CD4-positive, alpha-beta memory T cell (primary cell): ENCODE measurements at places on chromosomes 4 and X.

- no peak for DNase-seq
Measured at GRCh38 chr4:150078579-150079080, 385 bp downstream of the DCLK2 start.

DNA sequence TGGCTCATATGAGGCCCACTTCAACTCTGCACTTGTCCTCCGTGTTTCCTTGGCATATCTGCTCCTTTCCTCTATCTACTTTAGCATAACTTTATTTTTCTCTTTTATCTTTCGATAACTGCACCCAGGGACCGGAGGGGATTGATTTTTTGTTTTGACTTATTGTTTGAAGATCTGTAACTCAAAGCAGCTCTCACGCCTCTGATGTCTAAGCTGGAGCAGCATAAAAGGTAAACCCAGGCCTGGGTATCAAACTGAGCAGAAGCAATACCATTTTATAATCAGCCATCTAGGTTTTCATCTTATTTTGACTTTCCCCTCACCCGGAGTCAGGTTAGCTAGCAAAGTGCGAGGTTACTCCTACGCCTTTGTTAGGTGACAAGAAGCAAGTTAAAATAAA lies 28.4 kb downstream of the LEF1 start:
- DNase-seq, result no peak

- no peak for DNase-seq
Measured at GRCh38 chr4:157929486-157929885, 243.3 kb downstream of the GASK1B start.

DNA sequence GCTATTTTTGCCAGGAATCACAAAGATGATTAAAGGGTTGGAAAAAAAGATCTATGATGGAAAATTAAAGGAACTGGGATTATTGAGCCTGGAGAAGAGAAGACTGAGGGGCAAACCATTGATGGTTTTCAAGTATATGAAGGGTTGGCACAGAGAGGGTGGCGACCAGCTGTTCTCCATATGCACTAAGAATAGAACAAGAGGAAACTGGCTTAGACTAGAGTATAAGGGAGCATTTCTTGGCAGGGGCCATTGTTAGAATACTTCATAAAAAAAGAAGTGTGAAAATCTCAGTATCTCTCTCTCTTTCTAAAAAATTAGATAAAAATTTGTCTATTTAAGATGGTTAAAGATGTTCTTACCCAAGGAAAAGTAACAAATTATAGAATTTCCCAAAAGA lies 75.1 kb downstream of the NPNT start:
- DNase-seq, result no peak

- no peak for DNase-seq
Measured at GRCh38 chrX:39890807-39891206, 207.0 kb downstream of the BCOR start.

DNA sequence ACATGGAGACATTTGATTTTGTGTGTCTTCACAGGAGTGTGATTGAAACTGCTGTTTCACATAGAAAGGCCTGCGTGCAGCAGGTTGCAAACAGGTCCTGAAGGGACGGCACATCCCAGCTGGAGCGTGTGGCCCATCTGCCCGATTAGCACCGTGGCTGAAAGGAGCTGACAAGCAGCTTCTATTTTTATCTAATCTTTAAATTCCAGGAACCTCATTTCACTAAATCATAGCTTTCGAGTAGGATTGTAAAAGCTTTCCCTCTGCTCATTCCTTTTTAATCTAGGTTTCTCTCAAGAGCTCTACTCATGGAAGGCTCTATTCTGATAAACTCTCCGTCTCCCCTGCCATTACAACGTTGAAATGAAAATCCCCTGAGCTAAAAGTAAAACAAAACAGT lies 106.8 kb downstream of the FSTL5 start:
- DNase-seq, result no peak
